Brain microvascular endothelial cell (primary cell): ENCODE measurements at places on chromosomes 11 and 22.

DNA sequence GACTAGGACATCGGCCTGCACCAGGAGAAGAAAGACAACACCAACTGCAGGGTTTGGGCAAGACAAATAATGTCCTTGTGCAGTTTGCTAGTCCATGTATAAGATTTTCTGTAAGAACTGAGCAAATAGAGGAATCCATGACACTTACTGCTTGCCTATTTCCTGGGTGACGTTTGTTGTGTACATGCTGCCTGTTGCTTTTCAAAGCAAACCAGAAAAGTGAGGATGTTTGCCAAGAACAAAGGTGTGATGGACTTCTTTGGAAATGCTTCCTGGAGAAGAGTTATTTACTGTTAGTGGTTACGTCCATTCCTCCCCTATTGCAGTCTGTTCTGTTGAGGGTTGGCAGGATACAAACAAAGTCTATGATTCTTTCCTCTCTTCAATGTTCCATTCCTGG, 126.5 kb downstream of the CASP12 start:
- no peak for DNase-seq

GRCh38 chr11:78417888-78418583, 416 bp upstream of the GAB2 start:
- peak; percentile 56 for DNase-seq

DNA sequence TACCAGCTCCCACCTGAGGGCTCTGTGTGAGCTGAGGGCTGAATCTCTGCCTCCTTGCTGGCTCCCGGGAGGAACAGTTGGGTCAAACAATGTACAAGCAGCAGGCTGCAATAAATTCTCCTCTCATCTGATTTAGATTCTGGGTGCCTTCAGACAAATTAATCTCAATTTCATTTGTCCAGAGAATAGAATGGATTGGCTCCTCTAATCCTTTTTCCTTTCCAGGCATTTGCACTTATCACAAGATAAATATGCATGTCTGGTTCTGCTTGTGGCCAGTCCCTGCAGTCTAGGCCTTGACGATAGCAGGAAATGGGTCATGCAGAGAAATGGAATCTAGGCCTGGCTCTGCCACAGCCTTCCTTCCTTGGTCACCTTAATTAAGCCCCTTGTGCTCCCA, 28.7 kb downstream of the UPB1 start:
- peak; percentile 73 for DNase-seq

- DNase-seq = no peak
Measured at GRCh38 chr22:23363683-23364082, 183.4 kb downstream of the BCR start.

- DNase-seq = peak; percentile 41
Measured at GRCh38 chr22:27879923-27880322, 39.1 kb downstream of the PITPNB start.

- DNase-seq = no peak
Measured at GRCh38 chr11:120486138-120486537, 25.4 kb upstream of the GRIK4 start.

GRCh38 chr11:104883342-104883741, 14.9 kb downstream of the CASP12 start:
- DNase-seq = no peak

DNA sequence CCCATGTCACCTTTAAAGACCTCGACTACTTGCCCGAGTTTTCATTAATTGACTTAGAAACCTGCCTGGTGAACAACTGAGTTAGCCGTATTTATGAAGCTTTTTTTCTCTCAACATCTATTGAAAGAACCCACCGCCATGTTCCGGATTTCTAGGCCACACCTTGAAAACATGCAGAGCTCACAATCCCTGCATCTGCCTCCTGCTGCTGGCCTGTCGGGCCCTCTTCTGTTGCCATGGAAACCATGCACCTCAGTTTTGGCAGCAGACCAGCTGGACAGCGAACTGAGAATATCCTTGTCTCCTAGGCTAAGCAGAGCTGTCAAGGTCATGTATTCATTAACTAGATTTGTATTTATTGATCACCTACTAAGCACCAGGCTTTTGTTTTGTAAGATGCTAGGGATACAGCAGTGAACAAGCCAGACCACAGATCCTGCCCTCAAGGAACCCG, 4.3 kb upstream of the PATZ1 start:
- DNase-seq = no peak

- no peak for DNase-seq
Measured at GRCh38 chr11:95339086-95339901, 108.3 kb upstream of the SESN3 start.
